ENCODE measurements at places on chromosomes 16 and 17. TPM values are rescaled to one million over a fixed set of nuclear protein-coding genes. Genes with fewer than 3 reads are reported as not detected.

DNA sequence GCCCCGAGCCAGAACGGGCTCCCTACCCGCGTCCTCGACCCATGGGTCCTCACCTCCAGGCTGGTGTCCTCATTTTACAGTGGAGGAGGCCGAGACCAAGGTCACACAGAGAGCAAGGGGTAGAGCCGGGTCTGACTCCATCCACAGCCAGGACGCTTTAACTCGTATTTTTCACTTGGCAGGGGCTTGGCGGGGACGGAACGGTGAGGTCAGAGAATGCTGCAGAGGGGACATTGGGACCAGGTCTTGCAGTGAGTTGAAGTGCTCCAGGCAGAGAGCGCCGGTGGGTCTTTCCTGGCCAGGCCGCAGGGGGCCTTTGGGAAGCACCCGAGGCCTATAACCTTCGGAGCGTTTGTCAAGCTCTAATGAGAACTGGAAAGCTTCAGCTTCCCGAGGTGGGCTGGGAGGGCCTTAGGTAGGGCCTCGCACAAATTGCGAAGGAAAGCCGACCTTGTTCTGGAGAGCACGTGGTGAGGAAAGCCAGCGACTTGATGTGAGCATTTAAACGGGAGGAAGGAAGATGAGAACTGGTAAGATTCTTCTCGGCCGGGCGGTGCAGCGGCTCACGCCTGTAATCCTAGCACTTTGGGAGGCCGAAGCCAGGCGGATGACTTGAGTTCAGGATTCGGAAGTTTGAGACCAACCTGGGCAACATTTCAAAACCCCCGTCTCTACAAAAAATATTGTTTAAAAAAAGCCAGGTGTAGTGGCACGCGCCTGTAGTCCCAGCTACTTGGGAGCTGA lies 908 bp upstream of the CLUH start:
- H3K4me3 ChIP-seq, result peak overlapping the region; percentile 64
- no peaks in the 10 kb centered on the region for H3K27me3 ChIP-seq
- H3K36me3 ChIP-seq, result no peaks in the 10 kb centered on the region

GRCh38 chr16:29852654-29853053 lies 10.4 kb downstream of the CDIPT start:
- H3K4me1 ChIP-seq, result peaks cover 7% of the 10 kb centered on the region
- no peak overlapping the region for H3K4me3 ChIP-seq
- no peaks in the 10 kb centered on the region for H3K27me3 ChIP-seq
- DNase-seq, result no peak
- peaks cover 3% of the 10 kb centered on the region for H3K36me3 ChIP-seq

GRCh38 chr16:19595043-19595767 lies 39.7 kb downstream of the VPS35L start:
- DNase-seq, result no peak
- peaks cover 43% of the 10 kb centered on the region for H3K36me3 ChIP-seq
- H3K27ac ChIP-seq, result no peak overlapping the region
- H3K4me1 ChIP-seq, result no peaks in the 10 kb centered on the region

GRCh38 chr16:50731989-50732832 lies 9.7 kb upstream of the CYLD start:
- peaks cover 10% of the 10 kb centered on the region for H3K36me3 ChIP-seq
- no peak overlapping the region for H3K27ac ChIP-seq
- H3K4me1 ChIP-seq, result peaks cover 16% of the 10 kb centered on the region
- no peaks in the 10 kb centered on the region for H3K27me3 ChIP-seq
- H3K4me3 ChIP-seq, result no peak overlapping the region

GRCh38 chr17:71142333-71142732 lies 973.0 kb downstream of the KCNJ2 start:
- no peaks in the 10 kb centered on the region for H3K36me3 ChIP-seq
- no peaks in the 10 kb centered on the region for H3K27me3 ChIP-seq
- no peak for DNase-seq
- no peak overlapping the region for H3K4me3 ChIP-seq

C16orf46 gene
- total RNA-seq, result 0.55 TPM
